Stimulated activated CD4-positive, alpha-beta T cell treated with anti-CD3 and anti-CD28 coated beads, Interleukin-4, amount 100 ng/mL, for 4 hours (primary cell): ENCODE measurements at places on chromosomes 4 and X.

DNA sequence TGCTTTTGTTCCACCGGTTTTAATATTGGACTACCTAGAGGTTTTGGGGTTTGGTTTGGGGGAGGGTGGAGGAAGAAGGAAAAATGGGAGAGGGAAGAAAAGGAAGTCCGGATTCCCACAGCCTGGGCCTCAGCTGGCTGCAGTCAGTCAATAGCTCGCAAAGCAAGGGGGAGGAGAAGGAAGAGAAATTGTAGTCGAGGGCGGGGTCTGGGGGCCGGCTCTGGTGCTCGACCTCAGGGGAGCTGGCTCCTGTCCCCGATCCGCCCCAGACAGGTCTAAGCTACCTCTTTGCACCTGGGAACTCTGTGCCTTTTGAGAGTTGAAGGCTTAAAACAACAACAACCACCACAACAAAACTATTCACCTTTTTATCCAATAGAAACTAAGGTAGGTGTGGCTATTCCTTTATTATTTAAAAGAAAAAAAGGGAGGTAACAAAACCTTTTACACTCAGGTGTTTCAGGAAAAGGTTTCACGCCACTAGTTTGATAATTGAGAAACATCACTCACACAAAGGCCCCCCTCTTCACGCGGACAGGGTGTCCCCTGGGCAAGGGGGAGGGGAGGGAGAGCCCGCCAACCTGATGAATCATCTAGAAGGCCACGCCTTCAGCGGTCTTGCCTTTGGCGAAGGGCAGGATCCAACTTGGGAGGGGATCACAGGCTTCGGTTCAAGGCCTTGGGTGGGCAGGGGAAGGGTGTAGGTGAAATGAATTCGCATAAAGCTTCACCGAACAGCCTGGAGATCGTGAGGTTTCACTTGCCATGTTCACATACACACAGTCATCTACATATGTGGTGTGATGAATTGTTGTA lies 1.6 kb upstream of the LNX1 start:
- DNase-seq = no peak

GRCh38 chrX:68763481-68763880 lies 65.3 kb upstream of the EFNB1 start:
- no peak for DNase-seq

DNA sequence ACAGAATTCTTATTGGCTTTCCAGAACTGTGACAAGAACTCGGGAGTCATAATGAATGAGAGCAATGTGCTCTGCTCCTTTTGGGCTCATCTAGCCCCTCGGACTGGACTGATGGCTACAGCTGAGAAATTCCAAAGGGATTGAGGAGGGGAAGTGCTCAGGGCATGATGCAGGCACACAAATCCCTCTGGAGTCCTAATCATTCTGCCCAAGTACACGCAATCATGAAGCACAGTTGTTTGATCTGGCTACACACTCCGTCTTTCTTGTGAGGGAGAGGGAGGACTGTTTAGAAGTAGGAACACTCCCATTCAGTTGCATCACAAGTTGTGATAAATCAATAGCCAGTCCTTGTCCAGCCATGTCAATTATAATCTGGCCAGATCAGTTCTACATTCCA lies 237.5 kb downstream of the COL25A1 start:
- DNase-seq = no peak

GRCh38 chr4:128525992-128526630 lies 238.5 kb upstream of the PGRMC2 start:
- DNase-seq = no peak

- no peak for DNase-seq
Observed at GRCh38 chr4:8473920-8474590, 33.5 kb downstream of the TRMT44 start.
